ENCODE measurements at places on chromosomes 5 and 9.

DNA sequence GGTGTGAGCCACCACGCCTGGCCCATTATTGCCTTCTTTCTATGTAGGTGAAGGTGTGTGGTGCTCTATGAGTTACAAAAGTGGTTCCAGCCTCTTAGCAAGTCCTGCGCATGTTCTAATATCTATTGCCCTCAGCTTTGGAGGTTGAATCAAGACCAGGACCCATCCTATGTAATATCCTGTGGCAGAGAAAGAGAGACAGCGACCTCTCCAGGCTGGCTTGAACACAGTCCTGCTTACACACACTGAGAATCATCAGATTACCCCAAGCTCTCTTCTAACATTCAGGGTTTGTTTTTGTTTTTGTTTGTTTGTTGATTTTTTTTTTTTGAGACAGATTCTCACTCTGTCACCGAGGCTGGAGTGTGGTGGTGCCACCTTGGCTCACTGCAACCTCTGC lies 94.7 kb upstream of the OSMR start:
- no peak for DNase-seq
- H3K4me3 ChIP-seq = no peak overlapping the region
- H3K36me3 ChIP-seq = no peaks in the 10 kb centered on the region
- no peaks in the 10 kb centered on the region for H3K4me1 ChIP-seq

DNA sequence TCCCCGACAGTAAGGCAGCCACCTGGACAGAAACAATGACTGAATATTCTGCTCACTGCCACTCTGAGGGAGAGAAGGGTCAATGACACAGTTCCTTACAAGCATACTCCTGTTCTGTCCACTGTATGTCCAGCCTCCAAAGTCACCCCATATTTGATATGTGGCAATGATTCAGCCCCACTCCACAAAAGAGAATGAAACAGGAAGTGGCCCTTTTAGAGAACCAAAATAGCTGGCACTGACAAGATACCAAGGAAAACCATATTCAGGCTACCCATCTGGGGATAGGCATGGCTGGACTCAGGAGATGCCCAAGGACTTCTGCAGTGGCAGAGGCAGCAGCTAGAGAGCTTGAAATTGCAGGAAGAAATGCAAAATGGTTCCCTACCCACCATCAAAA lies 12.8 kb upstream of the GFRA3 start:
- no peaks in the 10 kb centered on the region for H3K27me3 ChIP-seq
- no peak overlapping the region for H3K27ac ChIP-seq
- no peak overlapping the region for H3K4me3 ChIP-seq
- DNase-seq = no peak
- H3K36me3 ChIP-seq = peaks cover 41% of the 10 kb centered on the region

- no peak overlapping the region for H3K4me3 ChIP-seq
- no peak overlapping the region for H3K27ac ChIP-seq
- H3K4me1 ChIP-seq = no peaks in the 10 kb centered on the region
- DNase-seq = no peak
- no peaks in the 10 kb centered on the region for H3K36me3 ChIP-seq
These were observed 337.4 kb downstream of the ADAMTS6 start for GRCh38 chr5:65144136-65144871.

DNA sequence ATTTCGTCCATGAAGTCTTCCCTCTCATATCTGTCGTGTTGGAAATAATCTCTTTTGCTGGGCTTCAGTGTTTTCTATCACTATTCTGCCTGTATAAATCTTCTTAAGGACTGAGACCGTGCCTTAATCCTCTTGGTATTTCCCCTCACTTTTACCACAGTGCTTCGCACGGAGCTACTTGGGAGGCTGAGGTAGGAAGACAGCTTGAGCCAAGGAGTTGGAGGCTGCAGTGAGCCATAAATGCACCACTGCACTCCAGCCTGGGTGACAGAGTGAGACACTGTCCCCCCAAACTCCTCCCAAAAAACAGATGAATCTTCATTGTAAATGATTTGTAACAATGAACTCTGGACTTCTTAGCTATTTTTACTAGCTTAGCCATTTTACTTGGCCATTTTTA lies 57.8 kb downstream of the PHAX start:
- H3K4me1 ChIP-seq = no peaks in the 10 kb centered on the region
- no peak overlapping the region for H3K4me3 ChIP-seq
- no peak for DNase-seq
- H3K27me3 ChIP-seq = no peaks in the 10 kb centered on the region

DNA sequence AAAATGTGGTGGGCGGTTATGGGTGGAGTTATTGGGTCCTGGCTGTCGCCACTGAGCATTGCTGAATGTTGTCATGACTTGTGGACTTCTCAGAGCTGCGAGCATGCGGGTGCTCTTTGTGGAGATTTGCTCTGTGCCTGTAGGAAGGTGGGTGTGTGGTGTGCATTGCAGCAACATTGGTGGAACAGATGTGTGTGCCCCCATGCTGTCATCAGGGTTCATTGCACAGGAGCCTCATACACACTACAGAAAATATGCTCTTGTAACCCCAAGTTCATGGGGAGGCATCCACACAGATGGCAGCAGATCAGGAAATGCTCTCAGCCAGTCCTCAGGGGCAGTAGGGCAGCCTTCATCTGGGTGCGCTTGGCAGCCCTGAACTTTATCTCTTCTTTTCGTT lies 55.9 kb upstream of the PHF2 start:
- no peak for DNase-seq
- no peak overlapping the region for H3K4me3 ChIP-seq
- peaks cover 68% of the 10 kb centered on the region for H3K36me3 ChIP-seq
- no peaks in the 10 kb centered on the region for H3K4me1 ChIP-seq
- H3K27me3 ChIP-seq = no peaks in the 10 kb centered on the region

DNA sequence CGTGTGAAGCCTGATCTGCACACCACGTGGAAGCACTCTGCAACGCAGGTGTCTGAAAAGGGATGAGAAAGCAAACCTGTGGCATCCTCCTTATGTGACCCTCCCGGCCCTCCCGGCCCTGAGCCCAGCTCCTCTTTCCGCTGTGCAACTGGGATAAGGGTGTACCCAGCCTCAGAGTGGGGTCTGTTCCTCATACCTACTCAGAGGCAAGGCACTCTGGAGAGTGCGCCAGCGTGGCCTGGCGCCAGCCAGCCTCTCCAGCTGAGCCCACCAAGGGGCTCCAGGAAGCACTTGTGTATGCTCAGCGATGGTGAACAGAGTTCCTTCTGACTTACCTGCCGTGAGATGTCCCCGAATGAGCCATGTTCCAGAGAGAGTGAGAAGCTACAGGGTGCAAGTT lies 102.8 kb downstream of the IRX1 start:
- DNase-seq = no peak
- H3K27me3 ChIP-seq = no peaks in the 10 kb centered on the region
- H3K4me1 ChIP-seq = no peaks in the 10 kb centered on the region
- no peak overlapping the region for H3K4me3 ChIP-seq

GRCh38 chr9:1096155-1096964 lies 46.2 kb downstream of the DMRT2 start:
- DNase-seq = no peak
- H3K4me1 ChIP-seq = no peaks in the 10 kb centered on the region
- H3K36me3 ChIP-seq = no peaks in the 10 kb centered on the region
- no peak overlapping the region for H3K4me3 ChIP-seq
- no peaks in the 10 kb centered on the region for H3K27me3 ChIP-seq

DNA sequence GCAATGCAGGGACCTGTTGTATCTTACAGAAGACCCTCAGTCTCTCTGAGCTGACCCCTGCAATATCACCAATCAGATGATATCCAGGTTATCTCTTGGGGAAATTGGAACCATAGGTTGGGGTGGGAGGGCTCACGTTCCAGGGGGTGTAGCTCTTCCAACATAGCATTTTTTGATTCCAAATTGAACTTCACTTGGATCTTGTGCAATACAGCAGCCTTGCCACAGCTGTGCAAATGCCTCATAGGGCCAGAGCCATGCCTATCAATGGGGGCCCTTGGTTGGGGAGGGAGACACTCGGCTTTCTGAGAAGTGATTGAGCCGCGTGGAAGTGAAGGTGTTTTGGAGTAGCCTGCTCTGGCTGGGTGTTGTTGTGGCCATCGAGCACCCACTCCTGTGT lies 117.2 kb upstream of the PITX1 start:
- peaks cover 27% of the 10 kb centered on the region for H3K4me1 ChIP-seq
- no peak overlapping the region for H3K27ac ChIP-seq
- DNase-seq = no peak
- no peak overlapping the region for H3K4me3 ChIP-seq
- H3K27me3 ChIP-seq = no peaks in the 10 kb centered on the region

- no peak overlapping the region for H3K27ac ChIP-seq
- H3K36me3 ChIP-seq = no peaks in the 10 kb centered on the region
- peaks cover 41% of the 10 kb centered on the region for H3K27me3 ChIP-seq
- H3K4me1 ChIP-seq = no peaks in the 10 kb centered on the region
- no peak overlapping the region for H3K4me3 ChIP-seq
- no peak for DNase-seq
These were observed 12.7 kb downstream of the CNTFR start for GRCh38 chr9:34576597-34577399.

GRCh38 chr5:146137967-146138403 lies 32.6 kb upstream of the PLAC8L1 start:
- no peak overlapping the region for H3K4me3 ChIP-seq
- no peaks in the 10 kb centered on the region for H3K4me1 ChIP-seq

DNA sequence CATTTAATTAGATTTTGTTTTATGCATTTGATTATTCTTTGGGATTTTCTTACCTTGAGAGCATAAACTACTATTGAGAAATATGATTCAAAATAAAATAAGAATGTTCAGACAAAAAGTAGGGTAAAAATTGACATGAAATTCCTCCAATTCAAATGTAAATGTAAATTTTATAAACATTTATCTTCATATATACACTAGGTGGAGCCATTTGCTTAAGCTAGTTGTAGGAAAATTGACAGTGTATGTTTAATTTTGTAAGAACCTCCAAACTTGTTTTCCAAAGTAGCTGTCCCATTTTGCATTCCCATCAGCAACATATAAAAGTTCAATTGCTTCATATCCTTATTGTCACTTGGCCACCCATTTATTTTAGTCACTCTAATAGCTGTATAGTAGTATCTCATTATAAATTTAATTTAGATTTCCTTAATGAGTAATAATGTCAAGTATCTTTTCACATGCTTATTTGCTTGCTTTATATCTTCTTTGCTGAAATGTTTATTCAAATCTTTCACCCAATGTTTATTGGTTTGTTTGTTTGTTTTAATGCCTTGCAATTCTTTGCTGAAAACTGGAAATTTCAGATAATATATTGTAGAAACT lies 37.6 kb upstream of the SLCO6A1 start:
- no peak overlapping the region for H3K27ac ChIP-seq
- no peaks in the 10 kb centered on the region for H3K36me3 ChIP-seq
- DNase-seq = no peak
- no peaks in the 10 kb centered on the region for H3K4me1 ChIP-seq
- H3K4me3 ChIP-seq = no peak overlapping the region

- H3K4me1 ChIP-seq = no peaks in the 10 kb centered on the region
- H3K36me3 ChIP-seq = no peaks in the 10 kb centered on the region
- H3K4me3 ChIP-seq = no peak overlapping the region
- no peaks in the 10 kb centered on the region for H3K27me3 ChIP-seq
- no peak for DNase-seq
These were observed 24.5 kb downstream of the CAVIN4 start for GRCh38 chr9:100602342-100602801.

DNA sequence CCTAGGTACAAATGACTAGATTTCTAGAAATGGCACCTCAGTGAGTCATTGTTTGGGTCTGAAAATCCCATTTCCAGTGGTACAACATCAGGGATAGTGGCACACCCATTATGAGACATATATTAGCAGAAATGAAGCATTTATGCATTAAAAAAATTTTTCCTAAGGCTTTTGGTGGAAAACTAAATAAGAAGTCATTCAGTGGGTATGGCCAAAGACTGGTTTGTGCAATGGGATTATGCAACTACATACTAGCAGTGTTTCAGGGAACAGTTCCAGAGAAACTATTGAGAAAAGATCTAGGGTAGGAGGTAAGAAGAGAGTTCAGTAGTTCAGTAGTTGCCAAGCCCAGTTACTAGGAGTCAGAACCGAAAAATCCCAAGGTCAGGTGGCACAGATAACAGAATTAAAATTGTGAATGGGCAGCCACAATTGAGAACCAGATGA lies 106.5 kb upstream of the HAPLN1 start:
- H3K27me3 ChIP-seq = no peaks in the 10 kb centered on the region
- no peak overlapping the region for H3K4me3 ChIP-seq
- peaks cover 19% of the 10 kb centered on the region for H3K4me1 ChIP-seq
- H3K27ac ChIP-seq = peak overlapping the region; percentile 85
- no peaks in the 10 kb centered on the region for H3K36me3 ChIP-seq

- H3K27me3 ChIP-seq = no peaks in the 10 kb centered on the region
- no peak overlapping the region for H3K27ac ChIP-seq
- no peak overlapping the region for H3K4me3 ChIP-seq
These were observed 377.1 kb downstream of the EFNA5 start for GRCh38 chr5:107293541-107294210.

DNA sequence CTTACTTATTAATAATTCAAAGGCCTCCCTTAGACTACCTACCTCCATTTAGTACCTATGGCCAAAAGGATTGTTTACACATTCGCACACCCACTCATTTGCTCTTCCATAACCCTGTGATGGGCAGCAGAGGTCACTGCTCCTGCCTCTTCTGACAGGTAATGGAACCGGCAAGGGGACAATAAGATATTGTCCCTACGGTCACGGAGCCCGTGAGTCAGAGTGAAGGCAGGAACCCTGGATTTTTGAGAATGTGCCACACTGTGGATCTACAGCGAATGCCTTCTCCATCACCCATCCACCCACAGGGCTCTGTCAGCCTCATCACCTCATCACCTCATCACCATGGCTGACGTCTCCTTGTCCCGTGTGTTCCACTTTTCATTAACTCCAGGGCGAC lies 132.3 kb downstream of the MYO10 start:
- DNase-seq = no peak
- H3K4me3 ChIP-seq = no peak overlapping the region
- peaks cover 14% of the 10 kb centered on the region for H3K4me1 ChIP-seq
- no peaks in the 10 kb centered on the region for H3K36me3 ChIP-seq
- no peaks in the 10 kb centered on the region for H3K27me3 ChIP-seq
- H3K27ac ChIP-seq = no peak overlapping the region

GRCh38 chr5:87452837-87453236 lies 40.1 kb upstream of the CCNH start:
- H3K36me3 ChIP-seq = no peaks in the 10 kb centered on the region
- H3K4me3 ChIP-seq = no peak overlapping the region
- DNase-seq = no peak
- H3K27me3 ChIP-seq = peaks cover 12% of the 10 kb centered on the region

DNA sequence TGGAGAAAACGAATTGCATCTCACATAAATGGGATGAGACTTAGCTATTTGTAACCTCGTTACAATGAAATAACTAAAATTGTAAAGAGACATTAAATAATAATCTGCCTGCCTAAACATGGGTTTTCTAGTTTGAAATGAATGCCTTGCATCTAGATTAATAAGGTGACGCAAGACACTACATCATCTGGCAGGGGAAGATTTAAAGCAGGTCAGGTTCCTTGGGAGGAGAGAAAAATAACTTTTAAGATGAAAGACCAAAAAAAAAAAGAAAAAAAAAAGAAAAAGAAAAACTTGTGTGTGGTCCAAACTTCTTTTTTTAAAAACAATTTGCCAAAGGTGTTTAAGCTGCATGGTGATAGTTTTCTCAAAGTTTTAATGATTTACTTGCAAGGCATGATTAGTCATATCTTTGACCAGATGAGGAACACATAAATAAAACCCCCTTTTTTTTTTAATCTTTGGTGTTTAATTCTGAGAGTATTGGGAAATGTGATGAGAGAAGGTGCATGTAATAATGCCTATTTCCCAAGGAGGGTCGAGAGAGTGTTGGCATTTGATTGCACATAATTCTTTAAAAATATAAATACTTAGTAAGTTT lies 122.9 kb upstream of the ADAMTSL1 start:
- H3K27ac ChIP-seq = no peak overlapping the region
- no peak for DNase-seq
- H3K27me3 ChIP-seq = no peaks in the 10 kb centered on the region
